ENCODE measurements at places on chromosomes 3 and 15.
A peak's percentile ranks its signal among the peaks of the same experiment; 100 is the strongest.

- DNase-seq: no peak
These were observed 57.2 kb downstream of the USP13 start for GRCh38 chr3:179710079-179710478.

GRCh38 chr3:129687586-129688125, 81.2 kb upstream of the PLXND1 start:
- DNase-seq: no peak

- no peak for DNase-seq
These were observed 92.3 kb upstream of the ROPN1 start for GRCh38 chr3:124084022-124084881.

DNA sequence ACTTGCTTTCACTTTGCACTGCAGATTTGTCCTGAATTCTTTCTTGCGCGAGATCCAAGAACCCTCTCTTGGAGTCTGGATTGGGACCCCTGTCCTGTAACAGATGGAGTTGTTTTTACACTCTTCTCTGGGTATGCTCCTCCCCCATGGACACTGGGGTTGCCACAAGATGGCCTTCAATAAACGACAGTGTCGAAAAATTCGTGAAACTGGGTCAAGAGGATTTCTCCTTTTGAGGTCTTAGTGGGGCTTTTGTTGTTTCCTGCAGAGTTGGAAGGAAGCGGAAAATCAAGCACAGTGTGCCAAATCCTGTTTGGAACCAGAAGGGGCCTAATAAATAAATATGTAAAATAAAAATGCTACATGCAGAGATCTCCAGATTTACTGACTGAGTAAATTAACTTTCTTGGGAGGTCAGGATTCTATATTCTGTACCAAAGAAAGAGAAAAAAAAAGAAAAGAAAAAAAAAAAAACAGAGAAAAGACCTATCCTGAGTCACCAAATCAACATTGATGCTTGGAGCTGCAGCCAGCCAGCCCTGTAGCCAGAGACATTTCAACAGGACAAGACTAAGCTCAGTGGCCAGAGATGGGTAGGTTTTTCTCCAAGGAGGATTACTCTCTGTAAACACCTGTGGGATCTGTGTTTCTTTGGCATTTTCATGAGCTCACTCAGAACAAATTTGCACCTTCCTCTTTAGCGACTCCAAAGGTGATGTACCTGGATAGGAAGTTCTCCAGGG, 24.8 kb downstream of the CCDC80 start:
- no peak for DNase-seq

DNA sequence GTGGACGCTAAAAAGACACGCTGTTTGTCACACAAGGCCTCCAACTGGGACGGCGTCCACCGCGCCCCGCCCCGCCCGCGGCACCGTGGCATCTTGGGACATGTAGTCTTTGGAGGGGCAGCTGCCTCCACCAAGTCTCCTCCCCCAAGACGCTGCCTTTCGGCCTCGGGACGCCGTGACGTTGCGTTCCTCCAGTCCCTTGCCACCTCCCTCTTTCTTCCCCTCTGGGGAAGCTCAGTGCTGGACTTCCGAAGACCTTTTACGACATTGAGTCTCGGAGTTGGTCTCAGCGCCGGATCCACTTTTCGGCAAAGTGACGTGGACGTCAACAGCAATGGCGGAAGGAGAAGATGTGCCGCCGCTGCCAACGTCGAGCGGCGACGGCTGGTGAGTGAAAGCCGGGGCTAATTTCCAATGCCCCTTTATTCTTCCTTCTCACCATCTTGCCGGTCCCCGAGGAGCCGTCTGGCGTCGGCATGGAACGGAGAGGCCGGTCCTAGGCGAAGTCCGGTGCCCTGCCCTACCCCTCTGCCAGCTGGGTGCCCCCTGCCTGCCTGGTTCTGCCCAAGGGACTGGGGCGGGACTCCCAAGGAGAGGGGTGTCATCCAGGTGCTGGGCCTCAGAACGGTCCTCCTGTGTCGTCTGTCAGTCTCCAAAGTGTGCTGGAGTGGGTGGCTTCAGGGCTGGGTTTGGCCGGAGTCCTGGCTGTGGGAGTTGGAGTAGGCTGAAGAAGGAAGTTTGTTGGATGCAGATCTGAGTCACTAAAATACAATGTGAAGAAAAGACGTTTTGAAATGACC, at the start of gene TBC1D23:
TSS of gene TBC1D23 (plus strand) at position 308 of the 800 bp plus-strand sequence. CDS start at position 335, 27 bp downstream.
- peak; percentile 98 for DNase-seq

- no peak for DNase-seq
These were observed 7.0 kb upstream of the HAPLN3 start for GRCh38 chr15:88902221-88902835.

GRCh38 chr15:28989239-28989830, 103.6 kb downstream of the APBA2 start:
- no peak for DNase-seq
